ENCODE measurements at places on chromosomes 6 and 20.

GRCh38 chr6:145924600-145924999, 39.6 kb downstream of the SHPRH start:
- no peak for DNase-seq

- no peak for DNase-seq
These were observed 382.5 kb downstream of the CDH4 start for GRCh38 chr20:61634376-61635145.

GRCh38 chr6:5303682-5304081, 42.4 kb downstream of the FARS2 start:
- no peak for DNase-seq

GRCh38 chr6:166145751-166146150, 21.9 kb downstream of the TBXT start:
- no peak for DNase-seq

- DNase-seq, result no peak
These were observed 418.5 kb upstream of the JARID2 start for GRCh38 chr6:14827354-14827753.

- DNase-seq, result no peak
These were observed 14.9 kb downstream of the GLP1R start for GRCh38 chr6:39063526-39063925.

DNA sequence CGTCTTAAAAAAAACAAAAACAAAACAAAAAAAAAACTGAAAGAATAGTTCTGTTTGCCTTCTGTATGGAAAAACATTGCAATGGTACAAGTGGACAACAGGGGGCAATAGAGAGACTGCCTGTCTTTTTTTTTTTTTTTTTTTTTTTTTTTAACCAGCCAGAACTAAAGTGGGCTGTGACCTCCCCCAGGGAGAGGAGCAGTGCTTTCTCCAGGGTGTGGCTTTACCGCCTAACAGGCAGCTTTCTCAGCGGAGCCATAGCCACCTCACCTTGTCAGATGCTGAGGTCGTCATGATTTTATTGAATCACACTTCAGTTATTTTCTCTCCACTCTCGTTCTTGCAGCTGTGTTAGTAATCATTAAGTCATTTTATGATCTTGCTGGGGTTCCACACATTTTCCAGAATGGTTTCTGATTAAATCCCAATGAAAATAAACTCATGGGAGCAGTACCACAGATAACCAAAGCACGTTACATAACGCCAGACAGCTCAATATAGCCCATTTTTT, 78.4 kb downstream of the GMPR start:
- DNase-seq, result peak; percentile 71

DNA sequence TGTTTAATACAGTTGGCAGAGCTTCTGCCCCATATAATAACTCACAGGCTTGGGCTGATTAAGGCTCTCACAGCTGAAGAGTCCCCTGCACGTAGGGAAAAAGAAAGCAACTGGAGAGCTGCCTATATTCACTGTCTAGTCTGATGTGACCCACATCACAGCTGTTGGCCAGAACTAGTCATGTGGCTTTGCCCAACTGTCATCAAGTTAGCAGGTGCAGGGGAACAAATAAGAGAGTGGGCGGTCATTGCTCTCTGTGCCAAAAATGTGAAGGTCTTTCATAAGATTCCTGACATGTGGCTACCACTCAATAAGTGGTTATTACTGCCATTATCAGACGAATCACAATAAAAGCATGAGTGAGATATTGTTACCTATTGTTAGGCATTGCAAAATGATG, 665.2 kb downstream of the DOK5 start:
- DNase-seq, result no peak

- DNase-seq, result no peak
These were observed 106.2 kb upstream of the NRSN1 start for GRCh38 chr6:24019830-24020229.

GRCh38 chr20:14470231-14470899, 133.0 kb upstream of the FLRT3 start:
- no peak for DNase-seq

DNA sequence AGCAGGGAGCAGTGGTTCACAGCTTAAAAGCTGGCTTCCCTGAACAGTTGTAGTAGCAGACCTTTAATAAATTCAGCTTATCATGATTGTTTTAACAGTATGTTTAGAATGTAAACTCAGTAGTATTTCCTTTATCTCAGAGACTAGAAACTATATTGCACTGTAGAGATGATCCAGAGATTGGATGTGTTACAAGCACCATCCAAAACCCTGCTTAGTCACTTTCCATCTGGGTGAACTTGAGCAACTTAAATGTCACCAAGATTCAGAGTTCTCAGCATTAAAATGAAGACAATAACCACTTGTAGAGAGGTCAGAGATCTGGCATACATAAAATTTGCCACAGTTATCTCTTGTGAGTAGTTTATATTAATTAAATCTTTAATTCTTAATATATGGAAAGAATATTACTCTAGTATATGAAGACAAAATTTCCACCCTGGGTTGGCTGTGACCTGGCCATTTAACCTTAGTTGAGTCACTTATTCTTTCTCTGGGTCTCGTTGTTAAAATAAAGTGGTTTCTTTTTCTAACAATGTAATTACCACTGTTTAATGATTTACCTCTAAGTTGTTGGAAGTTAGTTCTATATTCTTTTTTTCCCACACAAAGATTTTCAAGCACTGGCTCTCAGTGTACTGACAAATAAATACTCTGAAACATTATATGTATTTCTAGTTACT, 239.2 kb upstream of the FKBP1C start:
- DNase-seq, result no peak

DNA sequence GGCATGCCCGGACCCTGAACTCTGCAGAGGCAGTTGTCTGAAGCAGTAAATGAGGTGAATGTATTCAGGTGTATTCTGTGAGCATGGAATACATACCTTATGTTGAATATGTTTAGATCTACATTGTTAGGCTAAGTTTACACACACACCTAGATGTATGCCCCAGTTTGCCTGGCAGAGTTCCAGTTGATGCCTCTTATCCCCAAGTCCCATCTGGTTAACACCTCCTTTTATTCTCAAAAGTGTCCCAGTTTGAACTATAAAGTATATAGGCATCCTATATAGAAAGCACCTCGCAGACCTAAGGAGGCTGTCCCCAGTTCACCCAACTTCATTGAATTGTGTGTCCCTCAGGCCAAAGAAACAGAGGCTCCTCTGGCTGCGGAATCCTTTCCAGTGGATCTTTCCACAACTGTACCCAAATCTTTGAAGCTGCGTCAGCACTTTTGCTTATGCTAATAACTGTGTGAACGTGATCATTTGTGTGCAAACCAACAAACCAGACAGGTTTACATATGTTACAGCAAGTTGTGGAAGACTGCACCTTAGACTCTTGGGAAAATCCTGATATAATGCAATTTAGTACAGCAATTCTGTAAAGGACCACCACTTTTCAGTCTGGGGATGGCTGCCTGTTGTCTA, 4.8 kb upstream of the DHX35 start:
- no peak for DNase-seq

DNA sequence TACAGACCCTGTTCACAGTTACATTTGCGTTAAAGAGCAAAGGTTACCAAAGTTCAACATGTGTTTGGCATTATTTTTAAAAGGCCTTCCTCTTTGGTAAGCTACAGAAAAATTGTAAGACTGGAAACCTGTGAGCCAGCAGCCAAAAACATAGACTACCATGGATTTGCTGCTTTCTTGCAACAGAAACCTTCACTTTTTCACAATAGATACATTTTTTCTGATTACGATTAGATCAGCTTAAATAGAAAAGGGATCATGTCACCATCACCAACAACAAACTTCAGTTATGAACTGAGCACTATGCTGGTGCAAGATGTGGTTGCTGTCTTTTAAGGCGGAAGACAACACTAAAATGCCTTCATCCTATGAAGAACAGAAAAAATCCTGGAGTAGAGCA, 112.3 kb upstream of the MARCKS start:
- DNase-seq, result no peak

- DNase-seq, result no peak
These were observed 6.6 kb upstream of the SPO11 start for GRCh38 chr20:57323034-57323433.

DNA sequence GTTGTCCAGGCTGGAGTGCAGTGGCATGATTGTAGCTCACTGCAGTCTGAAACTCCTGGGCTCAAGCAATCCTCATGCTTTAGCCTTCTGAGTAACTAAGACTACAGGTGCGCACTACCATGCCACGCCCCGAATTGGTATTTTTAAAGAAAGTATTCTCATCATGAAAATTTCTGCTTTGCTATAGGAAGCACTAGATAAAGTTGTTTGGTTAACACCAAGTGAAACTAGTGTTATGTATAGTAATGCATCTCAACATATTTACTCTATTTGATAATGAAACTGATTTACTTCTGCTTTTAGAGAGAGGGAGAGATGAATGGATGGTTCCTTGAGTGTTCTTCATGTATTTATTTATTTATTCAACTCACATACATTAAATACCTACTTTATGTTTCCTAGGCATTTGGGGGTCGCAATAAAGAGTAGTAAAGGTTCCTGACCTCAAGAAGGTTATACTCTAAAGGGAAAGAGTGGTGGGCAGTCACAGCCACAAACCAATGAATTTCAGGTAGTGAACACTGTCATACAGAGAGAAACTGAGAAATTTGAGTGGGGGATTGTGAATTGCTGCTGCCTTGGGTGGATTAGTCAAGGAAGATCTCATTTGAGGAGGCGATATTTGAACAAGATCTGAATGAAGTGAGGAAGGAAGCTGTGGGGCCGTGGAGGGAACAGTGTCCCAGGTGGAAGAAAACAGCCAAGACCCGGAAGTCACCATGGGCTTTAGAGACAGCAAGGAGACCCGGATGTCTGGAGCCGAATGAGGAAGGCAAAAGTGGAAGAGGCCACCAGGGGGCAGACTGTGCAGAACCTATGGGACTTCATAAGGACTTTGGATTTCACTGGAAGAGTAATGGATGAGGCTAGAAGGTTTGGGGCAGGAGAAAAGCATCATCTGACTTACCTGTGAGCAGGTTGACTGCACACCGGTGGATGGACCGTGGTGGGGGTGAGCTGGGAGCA, 185.6 kb downstream of the TSHZ2 start:
- DNase-seq, result peak; percentile 35

DNA sequence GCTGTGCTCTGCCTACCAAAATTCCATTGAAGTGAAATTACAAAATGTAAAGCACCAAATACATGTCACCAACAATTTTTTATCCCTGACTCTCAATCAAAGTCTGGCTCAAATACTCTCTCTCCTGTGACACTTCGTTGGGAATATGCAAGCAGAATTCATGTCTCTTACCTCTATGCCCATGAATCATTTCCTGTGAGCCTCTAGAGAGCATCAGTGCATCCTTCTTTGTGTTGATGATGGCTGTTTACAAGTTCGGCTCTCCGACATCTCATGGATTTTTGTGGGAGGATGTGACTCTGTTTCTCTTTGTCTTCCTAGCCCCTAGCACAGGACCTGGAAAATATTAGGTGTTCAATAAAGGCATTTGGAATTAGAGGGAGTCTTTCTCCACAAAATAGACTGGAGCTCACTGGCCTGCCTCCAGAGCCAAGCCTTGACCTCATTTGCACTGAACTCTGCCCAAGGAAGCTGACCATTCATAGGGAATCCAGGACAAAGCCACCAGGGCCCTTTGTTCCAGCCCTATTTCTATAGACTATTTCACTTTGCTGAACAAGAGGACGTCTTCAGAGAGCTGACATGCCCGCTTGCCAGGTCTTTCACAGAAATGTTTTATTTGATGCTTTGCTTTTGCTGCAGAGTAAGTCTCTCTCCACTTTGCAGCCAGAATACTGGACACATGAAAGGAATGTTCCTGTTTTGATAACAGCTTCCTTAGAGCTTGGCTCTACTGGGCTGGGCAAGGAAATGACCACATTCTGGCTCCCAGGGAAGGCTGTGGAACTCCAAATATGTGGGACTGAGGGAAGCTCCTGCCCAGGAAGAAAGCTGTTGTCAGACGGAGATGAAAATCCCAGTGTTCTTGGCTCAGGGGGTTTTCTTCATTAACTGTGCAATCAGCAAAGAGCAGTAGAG, 194.5 kb upstream of the CDYL start:
- no peak for DNase-seq

- DNase-seq, result no peak
These were observed 43.8 kb downstream of the EYA2 start for GRCh38 chr20:46938434-46938833.

GRCh38 chr6:49519660-49520059, 19.9 kb downstream of the GLYATL3 start:
- no peak for DNase-seq

GRCh38 chr20:55283889-55284288, 721.4 kb downstream of the CBLN4 start:
- no peak for DNase-seq

- DNase-seq, result no peak
These were observed 79.9 kb downstream of the SLC22A3 start for GRCh38 chr6:160428069-160428430.

GRCh38 chr6:37074053-37074827, 68.8 kb downstream of the FGD2 start:
- no peak for DNase-seq

DNA sequence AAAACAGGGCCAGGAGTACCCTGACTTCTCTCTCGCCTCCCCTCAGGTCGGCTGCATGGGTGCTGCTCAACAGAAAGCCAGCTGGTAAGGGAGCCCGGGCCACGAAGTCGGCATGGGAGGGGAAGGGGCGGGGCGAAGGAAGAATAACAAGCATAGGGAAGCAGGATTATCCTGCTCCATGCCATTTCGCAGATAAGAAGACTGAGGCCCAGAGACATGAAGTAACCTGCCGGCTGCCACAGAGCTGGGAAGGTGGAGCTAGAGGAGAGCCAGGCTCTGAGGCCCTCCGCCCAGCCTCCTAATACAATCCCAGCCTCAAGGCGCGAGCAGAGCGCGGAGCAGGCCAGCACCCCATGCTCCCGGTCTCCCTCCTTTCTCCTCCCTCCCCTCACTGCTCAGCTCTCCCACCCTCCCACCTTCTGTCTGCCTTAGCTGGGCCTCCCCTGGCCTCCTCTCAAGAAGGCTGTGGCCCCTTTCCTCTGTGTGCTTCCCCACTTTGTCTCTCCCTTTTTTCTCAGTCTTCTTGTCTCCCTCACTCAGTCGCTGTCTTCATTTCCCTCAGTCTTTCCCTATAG, 13.2 kb upstream of the HMGA1 start:
- DNase-seq, result no peak

DNA sequence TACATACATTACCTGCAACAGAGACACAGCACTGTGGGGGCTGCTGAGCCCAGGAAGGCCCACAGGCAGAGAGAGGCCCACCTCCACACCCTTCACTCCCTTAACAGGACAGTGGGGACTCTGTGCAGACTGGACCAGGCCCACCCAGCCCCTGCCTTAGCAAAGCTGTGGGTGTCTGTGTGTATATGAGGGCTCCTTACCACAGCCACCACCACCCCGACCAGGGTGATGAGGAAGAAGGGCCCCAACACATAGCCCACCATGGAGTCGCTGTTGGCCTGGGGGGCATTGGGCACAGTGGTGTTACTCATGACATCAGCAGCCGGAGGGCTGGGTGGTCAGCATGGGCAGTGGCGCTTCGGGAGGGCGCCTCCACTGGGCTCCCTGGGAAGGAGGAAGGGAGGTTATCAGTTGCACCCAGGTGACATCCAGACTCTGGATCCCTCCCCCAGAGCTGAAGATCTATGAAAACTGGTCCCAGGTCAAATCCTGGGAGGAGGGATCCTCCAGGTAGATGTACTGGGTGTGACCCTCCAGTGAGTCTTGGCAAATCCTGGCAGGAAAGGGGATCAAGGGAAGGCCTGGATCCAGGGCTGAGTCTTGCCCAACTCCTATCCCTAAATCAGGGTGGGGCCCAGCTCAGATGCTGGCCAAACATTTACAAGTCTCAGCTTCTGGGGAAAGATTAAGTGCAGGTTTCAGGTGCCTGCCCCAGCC, 1.2 kb downstream of the SMIM29 start:
- DNase-seq, result no peak

GRCh38 chr6:161244725-161245124, 29.1 kb downstream of the AGPAT4 start:
- DNase-seq, result no peak

Data from CD4-positive, alpha-beta T cell treated with Interleukin-21 for 1 hour (primary cell).